ENCODE measurements at places on chromosomes 7 and 10.

DNA sequence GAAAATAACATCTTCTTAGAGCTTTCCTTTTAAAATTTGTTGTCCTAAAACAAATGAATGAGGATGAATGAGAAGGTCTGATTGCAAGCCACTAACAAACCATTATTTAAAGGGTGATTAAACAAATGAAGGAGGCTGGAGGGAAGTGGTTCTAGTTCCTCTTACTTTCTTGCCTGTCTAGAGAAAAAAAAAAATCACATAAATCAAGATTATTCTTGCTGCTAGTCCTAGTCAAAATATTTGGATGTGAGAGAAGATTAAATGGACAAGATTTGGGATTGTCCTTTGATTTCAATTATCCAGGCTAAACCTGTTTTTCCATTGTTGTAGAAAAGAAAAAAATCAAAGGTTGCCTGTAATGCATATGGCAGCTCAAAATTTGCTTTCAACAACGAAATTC, 3.3 kb downstream of the SKAP2 start:
- DNase-seq, result no peak

GRCh38 chr7:14377646-14378266, 388.3 kb upstream of the ETV1 start:
- DNase-seq, result no peak

DNA sequence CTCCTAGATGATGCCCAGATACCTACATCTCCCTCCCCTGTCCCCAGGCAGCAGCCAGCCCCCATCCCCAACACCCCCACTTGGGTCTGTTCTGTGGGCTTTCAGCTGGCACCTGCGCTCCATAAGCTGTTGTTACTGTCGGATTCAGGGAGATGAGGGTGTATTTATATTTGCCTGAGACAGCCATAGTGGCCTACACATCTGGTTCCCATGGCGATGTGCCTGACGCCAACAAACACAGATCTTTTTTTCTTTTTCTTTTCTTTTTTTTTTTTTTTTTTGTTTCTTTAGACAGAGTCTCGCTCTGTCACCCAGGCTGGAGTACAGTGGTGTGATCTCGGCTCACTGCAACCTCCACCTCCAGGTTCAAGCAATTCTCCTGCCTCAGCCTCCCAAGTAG, 73.1 kb downstream of the CLIP2 start:
- DNase-seq, result no peak

- no peak for DNase-seq
These were observed 41.4 kb downstream of the AFAP1L2 start for GRCh38 chr10:114362826-114363355.
